Stimulated activated CD8-positive, alpha-beta memory T cell treated with anti-CD3 and anti-CD28 coated beads, Interleukin-7, amount 100 ng/mL, for 24 hours (primary cell): ENCODE measurements at places on chromosomes 11 and 22.

DNA sequence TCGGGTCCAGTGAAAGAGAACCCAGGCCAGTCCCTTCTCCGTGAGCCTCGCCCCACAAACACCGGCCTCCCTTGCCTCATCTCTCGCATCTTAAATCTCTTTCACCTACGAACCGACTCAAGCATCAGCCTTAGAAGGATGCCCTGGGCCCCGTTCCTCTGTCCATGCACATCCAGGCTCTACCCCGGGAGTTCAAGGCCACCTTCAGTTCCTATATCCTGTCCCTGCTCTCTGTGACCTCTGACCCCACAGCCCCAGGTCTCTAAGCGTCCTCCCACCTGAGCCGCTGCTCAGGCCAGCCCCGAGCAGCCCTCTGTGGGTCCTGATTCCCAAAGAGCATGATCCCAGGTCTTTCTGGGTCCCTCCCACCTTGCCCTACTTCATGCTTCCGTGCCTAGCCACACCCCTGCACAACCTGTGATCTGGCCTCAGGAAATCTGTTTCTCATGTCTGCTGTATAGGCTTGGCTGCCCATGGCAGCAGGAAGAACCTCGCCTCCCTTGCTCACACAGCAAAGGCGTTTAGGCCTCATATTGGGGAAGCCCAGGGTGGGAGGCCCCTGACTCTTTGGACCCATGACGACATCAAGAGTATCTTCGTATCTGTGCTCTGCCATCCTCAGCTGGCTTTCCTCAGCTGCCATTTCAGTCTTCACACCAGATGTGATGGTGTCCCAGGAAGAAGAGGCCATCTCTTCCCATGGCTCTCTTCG is 77.5 kb upstream of the SEPTIN5 start:
- no peak for DNase-seq

DNA sequence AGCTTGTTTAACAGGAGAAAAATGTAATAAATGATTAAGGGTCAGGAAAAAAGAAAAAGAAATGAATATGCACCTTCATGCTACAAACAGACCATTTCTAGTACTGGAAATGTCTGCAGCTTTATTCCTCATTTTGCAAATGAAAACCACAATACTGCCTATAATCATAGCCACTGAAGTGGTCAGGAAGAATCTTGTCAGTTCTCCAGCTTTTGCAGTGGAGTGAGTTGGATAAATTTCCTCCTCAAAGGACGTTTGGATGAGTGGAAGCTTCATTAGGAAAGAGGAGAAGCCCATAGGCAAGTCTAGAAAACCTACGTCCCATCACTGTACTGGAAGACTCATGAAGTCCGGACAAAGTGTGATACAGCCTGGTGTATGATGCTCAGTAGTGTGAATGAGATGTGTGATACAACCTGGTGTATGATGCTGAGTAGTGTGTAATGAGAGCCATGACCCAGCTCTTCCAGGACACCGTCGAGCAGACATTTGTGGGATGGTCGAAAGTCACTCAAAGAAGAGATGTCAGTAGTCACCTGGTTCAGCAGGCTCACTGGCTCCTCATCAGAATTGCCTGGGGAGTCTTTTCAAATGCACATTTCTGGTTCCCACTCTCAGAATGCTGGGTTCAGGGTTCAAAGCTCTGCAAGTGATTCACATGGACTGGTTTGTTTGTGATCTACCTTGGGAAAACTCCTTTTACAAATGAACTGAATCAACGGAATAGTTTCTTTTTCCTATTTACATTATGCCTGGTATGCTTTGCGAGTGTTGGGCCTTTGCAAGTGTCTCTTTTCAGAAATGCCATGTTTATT is 101.3 kb downstream of the PDHX start:
- no peak for DNase-seq

- DNase-seq: peak; percentile 50
Observed at GRCh38 chr22:40176921-40177737, 596 bp upstream of the TNRC6B start.

- no peak for DNase-seq
Observed at GRCh38 chr11:117117681-117118080, 19.5 kb upstream of the SIK3 start.

DNA sequence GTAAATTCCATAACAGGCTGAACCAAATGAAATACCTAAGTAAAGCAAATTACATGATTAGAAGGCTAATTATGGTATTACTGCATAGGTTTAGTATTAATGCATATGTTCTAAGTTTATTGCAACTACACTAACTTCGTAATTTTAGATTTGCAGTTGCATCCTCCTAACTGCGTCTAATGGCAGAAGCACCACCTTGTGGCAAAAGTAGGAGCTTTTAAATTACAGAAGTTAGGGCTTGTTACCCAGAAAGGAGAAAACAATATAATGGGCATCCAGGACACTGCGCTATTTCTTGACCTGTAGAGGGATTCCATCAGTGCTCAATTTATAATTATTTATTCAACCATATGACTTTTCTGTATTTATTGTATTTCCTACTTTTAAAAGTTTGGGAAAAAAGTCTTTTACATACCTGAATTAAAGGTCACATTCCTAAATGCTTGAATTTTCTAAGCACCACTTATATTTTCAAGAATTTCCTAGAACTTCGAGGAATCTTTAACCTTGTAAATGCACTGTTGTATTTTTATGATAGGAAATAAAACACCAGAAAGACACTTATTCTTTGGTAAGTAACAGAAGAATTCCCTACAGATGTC is 16.3 kb upstream of the GPR83 start:
- DNase-seq: no peak

- no peak for DNase-seq
Observed at GRCh38 chr11:8926236-8926635, 6.5 kb downstream of the C11orf16 start.

DNA sequence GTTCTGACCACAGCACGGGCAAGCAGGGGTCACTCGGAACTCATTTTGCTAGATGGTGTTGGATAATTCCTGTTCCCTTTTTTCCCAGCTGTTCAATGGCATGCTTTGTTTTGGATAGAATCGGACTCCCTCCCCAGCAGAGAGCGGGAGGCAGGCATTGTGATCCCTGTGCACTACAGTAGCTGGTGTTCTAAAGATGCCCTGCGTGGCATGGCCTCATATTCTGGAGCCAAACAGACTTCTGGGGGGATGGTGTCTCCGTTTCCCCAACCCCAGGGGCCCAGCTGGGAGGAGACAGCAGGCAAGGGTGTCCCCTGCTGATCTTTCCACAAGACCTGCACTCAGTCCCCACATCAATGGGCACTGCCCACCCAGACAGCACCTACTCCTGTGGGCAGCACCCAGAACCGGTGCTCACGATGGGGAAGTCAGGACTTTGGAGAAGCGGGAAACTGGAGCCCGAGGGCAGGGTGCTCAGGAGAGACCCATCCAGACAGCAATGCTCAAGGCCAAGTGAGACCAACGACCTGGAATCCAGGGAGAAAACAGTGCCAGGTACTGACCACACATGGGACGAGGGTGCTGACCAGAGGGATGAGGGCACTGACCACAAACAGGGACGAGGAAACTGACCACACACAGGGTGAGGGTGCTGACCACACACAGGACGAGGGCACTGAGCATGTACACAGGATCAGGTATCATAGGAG is 934.9 kb downstream of the BRD1 start:
- no peak for DNase-seq

DNA sequence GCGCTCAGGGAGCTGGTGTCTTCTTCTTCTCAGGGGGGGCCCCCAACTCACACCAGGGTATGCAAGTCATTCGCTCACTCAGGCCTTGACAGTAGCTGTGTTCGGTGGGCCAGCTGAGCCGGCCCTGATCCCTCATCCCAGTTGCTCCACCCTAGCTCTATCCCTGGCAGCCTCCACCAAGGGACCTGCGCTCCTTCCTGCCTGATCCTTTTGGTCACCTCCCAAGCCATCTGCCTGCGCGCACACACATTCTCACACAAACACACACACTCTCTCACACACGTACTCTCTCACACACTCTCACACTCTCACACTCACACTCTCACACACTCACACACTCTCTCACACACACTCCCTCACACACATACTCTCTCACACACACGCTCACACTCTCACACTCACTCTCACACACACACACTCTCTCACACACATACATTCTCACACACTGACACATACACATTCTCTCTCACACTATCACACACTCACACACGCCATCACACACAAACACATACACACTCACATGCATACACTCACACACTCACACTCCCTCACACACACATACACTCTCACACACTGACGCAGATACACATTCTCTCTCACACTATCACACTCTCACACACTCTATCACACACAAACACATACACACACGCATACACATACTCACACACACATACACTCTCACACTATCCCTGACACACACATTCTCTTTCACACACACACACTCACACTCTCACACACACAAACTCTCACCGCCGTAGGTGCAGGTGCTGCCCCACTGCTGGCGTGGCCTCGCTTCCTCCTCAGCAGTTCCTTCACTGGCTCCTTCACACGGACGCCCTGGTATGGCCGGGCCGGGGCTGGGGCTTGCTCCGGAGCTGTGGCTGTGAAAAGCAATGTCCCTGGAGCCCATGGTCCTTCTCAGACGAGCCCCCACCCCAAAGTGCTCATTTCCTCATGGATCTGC is 20.8 kb downstream of the POU2AF1 start:
- DNase-seq: no peak

DNA sequence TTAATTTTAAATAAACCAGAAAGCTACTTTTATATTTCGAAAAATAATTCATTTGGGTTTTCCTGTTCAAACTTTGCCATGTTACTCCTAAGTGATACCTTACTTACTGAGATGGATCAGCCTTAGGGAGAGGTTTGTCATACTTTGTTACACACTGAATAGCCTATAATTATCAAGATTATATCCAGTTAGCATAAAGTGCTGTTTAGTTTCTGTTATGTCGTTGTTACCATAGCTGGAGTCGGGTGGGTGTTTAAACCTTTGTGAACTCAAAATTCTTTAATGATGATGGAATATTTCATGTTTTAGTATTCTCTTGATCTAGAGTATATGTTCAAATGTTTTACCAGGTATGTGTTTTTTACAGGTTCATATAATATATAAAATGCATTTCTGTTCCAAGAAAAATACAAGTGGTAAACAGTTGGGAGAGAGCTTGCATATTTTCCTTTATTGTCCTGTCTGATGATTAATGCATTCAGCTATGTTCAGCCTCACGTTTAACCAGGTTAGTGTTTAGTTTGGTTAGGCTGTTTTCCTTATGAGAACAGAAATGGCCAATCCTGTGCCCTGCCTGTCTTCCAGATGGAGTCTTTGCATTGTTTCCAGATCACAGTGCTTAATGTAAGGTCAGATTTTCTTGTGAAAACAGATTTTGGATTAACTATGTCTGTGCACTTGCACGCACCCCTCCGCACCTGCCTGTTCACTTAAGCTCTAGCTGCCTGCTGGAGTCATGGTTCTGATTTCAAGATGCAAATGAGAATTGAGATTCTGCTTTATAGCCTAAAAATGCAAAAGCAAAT is 105.6 kb downstream of the ATXN10 start:
- no peak for DNase-seq

DNA sequence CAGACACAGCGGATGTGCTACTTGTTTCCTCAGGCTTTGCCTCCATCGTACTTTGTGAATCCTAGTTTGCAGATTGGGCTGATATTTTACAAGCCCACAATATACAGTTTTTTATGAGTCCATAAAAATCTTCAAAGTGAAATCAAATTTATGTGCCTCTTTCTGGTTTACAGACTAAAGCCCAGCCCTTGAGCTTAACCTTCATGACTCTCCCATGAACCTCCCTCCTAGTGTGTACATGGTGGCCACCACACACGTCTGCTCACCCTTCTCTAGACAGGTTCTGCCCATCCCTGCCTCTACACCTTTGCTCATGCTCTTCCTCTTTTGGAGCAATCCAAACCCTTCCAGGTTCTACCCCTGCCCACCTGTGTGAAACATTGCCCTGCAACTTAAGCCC is 129.4 kb downstream of the TENM4 start:
- DNase-seq: no peak

- DNase-seq: no peak
Observed at GRCh38 chr11:121688055-121688491, 235.3 kb upstream of the SORL1-AS1 start.

GRCh38 chr11:40867991-40868632 is 591.3 kb downstream of the LRRC4C start:
- DNase-seq: no peak

- no peak for DNase-seq
Observed at GRCh38 chr22:40300884-40301672, 45.2 kb upstream of the ADSL start.

GRCh38 chr11:130964058-130964792 is 47.9 kb upstream of the SNX19 start:
- DNase-seq: no peak

DNA sequence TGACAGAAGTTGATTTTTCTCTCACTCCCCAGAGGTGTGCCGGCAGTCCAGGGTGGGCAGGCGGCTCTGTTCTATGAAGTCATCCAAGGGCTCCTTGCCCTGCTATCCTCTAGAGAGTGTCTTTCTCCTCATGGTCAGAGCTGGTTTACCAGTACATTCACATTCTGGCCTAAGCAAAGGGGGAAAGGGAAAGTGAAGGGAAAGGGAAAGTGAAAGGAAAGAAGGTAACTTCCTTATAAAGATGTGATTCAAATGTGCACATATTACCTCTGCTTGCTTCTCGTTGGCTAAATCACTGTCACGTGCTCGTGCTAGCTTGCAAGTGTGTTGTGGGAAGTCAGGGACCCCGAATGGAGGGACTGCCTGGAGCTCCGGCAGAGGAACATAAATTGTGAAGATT is 2.9 kb upstream of the HTATIP2 start:
- no peak for DNase-seq

GRCh38 chr11:79185351-79185750 is 255.5 kb downstream of the TENM4 start:
- no peak for DNase-seq

- DNase-seq: no peak
Observed at GRCh38 chr11:27100534-27100933, 59.9 kb downstream of the BBOX1 start.

DNA sequence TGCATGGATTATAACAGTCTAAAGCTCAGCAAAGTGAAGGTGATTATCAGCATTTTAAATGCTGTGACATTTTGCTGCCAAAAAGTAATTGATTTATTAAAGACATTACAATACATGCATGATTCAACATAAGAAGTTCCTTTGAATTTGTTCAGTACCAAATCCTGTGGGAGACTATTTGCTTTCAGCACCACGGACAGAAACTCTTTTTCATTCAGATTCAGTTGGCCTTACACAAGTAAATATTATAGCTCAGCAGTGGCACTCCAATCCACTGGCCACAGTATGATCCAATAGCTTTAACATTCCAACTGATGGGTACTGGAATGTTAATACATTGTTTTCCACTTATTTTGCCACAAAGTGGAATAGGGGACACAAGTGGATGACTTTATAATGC is 806.7 kb downstream of the NTM start:
- no peak for DNase-seq

GRCh38 chr11:71340086-71340606 is 87.8 kb upstream of the SHANK2 start:
- no peak for DNase-seq

- DNase-seq: no peak
Observed at GRCh38 chr11:46669711-46670139, 30.7 kb downstream of the ARHGAP1 start.
